ENCODE measurements at places on chromosomes 6 and 20.

DNA sequence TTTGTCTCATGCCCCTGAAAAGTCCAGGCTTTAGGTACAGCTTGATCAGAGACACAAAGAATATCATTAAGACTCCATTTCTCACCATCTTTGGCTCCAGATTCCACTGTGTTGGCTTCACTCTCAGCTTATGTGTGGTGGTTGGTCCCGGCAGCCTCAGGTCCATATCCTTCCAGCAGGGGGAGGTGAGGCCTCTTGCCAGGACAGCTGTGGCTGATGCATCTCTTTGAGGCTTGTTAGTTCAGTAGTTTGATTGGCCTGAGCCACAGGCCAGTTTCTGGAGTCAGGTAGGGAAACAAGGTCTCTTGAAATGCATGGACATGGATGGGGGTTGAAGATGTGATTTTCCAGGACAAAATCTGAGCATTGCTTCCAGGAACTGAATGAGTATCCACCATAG lies 62.4 kb downstream of the JAG1 start:
- DNase-seq = no peak

DNA sequence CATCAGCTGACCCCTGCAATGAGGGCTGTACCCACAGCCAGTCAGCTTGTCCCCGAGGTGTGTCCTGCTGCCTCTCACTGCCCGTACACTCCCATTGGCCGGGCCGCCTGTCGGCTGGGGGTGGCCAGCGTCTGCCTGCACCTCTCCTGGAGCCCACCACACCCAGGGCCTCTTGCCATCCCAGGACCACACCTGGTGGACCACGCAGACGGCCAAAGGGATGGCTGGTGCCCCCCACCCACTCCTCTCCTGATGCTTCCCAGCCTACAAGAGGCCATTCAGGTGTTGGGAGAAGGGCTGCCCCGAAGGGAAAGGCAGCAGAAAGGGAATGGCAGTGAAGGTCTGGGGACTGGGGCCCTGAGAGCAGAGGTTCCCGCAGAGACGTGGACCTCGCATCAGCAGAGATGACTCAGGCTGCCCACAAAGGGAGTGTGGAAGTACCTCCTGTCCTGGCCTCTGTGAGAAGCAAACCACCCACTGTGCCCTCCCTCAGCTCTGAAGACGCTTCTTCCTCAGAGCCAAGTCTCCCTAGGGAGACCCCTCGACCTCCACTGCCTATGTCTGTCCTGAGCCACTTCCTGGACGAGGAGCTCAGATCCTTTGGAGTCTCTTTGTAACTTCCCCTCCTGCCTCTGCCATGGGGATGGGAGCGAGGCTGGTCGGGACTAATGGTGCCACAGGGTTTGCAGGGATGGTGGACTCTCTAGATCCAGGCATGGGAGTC lies 60.9 kb downstream of the PYGB start:
- DNase-seq = no peak

- no peak for DNase-seq
Observed at GRCh38 chr6:130615816-130616215, 211.4 kb upstream of the SMLR1 start.

DNA sequence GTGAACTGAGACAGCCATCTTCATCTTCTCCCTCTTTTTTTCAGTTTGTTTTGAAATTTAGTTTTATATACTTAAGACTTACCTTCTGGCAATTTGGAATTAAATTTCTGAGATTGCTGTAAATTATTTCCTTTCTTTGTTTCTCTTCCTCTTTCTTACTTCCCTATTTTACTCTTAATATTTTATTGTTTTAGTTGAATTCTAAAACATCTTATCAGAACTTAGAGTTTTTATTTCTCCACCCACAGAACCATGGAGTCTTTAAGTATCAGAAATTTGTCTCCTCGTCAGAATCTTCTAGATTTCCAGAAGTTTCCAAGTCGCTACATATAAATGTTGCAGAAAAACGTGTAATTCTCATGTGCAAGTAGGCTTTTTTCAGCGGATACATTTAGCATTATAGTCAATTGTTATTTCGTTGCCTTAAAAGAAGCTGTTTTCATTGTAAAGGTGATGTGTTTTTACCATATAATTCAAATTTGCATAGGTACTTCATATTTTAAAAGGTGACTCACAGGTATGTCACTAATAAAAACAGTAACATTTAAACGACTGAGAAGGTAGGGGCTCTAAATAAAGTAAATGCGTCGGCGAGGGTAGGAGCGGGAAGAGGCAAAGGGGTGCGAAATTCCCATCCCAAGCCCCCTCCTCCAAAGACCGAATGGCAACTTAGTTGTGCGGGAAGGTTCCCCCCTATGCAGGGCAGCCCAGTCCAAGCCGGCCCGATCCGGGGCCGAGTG lies 866 bp upstream of the MYO6 start:
- no peak for DNase-seq

GRCh38 chr6:79863566-79863965 lies 83.8 kb downstream of the ELOVL4 start:
- DNase-seq = no peak

Data from forelimb muscle (tissue), 1 donor.